Stimulated activated naive CD8-positive, alpha-beta T cell treated with anti-CD3 and anti-CD28 coated beads, Interleukin-15, Interleukin-2, amounts not matched to agents 100 U/mL and 50 U/mL, for 24 hours (primary cell): ENCODE measurements at places on chromosomes 3 and 15.

GRCh38 chr3:177208223-177208622, 10.9 kb upstream of the TBL1XR1 start:
- DNase-seq: no peak

DNA sequence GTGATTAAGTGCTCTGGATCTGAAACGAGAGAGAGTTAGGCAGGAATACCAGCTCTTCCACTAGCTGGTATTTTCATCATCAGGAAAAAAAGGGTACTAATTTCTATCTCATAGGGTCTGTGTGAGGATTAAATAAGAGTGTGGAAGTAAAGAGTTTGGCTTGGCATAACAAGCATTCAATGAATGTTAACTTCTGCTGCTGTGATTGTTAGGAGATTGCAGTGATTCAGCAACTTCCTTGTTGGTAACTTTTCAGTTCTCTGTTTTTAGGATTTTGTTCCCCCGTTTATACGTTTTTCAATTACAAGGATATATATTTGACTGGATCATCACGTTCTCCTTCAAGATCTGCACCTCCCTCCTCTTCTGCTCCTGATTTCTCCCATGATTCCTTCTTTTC, 65.9 kb upstream of the MYO5C start:
- DNase-seq: no peak

GRCh38 chr15:49155834-49156627, 632 bp upstream of the COPS2 start:
- peak; percentile 19 for DNase-seq

DNA sequence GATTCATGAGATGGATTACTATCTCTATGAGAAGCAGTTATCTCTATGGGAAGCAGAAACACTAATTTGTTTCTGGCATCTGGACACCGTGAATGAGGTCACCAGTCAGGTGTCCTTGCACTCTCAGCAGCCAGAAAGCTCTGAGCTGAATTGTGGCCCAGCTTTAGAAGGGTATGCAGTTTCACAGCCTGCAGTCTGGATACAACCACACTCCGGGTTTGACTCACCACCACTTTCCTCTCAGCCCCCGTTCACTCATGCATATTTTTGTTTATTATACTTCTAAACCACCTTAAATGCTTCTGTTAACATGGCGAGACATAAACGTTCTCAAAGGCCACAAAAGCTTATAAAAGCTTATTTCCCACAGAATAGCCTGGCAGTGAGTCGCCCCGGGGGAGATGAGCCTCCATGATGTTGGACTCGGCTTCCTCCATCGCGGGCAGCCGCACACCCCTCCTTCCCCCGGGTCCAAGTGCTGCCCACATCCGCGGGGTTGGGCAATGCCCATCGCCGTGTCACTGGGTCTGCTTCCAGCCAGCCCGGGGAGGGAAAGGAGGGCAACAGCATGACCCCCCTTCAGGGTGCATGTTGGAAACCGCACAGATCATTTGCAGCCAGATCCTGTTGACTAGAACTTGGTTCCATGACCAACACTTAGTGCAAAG, 16.8 kb upstream of the SLC41A3 start:
- no peak for DNase-seq

- DNase-seq: no peak
These were observed 43.2 kb downstream of the NR2E3 start for GRCh38 chr15:71853543-71853942.

DNA sequence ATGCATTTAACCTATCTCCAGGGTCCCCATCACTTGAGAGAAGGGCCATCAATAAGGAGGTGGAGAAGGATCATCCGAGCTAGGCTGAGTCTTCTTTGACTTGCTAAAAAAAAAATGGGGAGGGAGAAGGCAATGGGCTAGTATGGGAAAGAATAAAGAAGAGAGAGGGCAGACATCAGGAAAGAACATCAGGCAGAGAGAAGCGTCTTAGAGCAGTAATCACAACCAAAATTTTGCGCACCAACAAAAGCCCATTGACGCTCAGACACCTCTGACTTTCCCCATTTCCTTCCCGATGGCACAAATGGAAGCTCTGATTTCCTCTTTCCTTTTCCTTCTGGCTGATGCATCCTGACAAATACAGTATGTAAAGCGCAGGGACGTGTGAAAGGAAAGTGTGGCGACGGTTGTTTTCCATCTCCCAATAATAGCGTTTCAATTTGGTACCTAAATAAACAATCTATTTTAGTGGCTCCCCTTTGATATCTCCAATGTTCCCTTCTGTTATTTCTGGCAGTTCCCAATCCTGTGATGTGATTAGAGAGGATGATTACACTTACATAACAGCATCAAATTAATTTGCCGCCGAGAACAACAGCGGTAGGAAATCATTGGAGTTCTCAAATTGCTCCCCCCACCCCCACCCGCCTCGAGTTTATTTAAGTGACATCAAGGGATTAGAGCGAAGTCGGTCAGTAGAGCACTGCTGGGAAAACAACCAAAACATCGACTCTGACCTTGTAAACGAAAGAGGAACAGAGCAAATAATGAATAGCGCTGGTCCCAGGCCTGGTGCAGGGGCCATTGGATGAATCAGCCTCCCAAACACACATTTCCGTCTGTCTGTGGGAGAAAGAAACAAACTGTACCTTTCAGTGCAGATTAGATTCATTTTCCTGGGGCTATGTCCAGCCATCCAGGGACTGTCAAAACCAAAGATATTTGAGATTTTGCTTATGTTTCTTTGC, 273.3 kb upstream of the ICE2 start:
- DNase-seq: no peak
